ENCODE measurements at places on chromosomes 1 and 21.

GRCh38 chr1:35932158-35932636, 1.3 kb downstream of the AGO3 start:
- DNase-seq = no peak

DNA sequence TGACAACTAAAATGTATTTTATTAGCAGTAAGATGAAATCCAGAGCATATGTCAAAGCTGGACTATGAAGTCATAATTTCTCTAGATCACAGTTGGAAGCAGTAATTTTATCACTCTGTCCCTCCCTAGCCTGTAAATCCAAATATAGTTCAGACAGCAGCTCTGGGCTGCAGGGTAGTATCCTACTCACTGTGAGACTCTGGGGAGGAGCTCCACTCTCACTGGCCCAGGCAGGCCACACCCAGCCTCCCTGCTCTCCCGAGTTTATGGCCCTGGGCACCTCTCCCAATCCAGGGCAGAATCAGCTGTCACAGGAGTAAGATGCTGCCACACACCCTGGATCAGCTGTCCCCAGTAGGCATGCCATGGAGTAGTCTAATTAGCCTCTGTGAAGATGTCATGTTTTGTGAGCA, 131.1 kb downstream of the HLCS start:
- no peak for DNase-seq

DNA sequence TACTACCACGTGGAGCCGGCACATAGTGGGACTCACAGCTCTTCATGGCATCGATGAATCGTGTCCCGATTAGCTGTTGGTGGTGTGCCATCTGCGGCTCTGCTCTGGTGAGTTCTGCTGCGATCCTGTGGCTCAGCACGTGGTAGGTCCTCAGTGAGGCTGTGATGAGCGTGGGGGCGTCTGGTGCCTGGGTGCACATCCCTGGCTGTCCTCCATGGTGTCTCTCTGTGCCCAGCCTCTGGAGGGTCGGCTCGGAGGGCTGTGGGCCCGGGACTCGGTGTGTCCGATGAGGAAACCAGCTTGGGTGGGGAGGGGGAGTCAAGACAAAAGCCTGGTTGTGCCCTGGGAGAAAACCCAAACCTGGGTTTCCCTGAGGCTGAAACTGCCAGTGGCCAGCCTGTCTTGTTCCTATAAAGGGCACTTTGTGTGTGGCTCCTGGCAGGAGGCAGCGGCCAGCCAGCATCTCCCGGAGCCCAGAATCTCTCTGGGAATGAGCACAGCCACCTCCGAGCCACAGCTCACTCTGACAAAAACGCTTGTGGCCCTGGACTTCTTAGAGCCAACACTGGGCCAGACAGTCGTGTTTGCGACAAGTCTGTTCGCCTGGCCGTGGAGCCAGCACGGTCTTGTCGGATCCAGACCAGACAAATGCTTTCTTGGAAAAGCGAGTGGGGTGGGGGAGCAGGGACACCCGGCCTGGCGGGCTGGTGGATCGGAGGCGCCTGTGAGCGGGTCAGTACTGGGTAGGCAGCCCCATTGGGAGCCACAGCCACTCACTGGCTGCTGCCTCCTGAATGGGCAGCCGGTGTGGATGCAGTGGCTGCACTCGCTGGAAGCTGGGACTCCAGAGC, 31.8 kb downstream of the SPSB1 start:
- peak; percentile 62 for DNase-seq

DNA sequence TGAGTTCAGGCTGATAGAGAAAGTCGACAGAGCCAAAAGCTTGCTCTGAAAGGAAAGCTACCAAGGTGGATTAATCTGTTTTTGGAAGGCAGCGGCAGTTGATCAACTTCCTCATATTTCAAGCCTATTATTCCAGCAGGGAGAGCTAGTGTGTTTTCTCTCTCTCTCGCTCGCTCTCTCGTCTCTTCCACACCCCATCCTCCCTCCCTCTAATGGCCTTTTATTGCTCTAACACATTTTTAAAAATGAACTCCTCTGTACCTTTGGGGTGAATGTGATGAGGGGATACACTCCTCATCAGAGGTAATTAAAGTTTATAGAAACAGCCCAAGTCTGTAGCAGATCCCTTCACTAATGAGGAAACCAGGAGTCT, 126.4 kb downstream of the CLIC6 start:
- no peak for DNase-seq
